ENCODE measurements at places on chromosomes 3 and 15.

DNA sequence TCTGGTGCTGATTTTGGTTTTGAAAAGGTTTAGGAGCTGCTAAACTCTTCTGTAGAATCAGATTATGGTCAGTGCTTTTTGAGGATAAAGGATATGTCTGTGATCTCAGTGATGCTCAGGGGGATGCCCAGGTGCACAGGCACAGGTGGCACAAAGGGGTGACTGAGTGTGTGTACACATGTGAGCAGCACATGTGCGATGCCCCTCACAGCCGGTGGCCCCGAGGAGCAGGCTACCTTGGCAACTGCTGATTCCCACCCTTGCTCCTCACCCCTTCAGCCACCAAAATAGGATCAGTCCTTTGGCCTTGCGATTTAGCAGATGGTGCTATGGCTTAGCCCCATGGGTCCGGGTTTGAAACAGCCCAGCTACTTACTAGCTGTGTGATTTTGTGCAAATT is 51.1 kb downstream of the POMGNT2 start:
- no peak for DNase-seq

GRCh38 chr3:131962982-131963381 is 71.8 kb downstream of the CPNE4 start:
- no peak for DNase-seq

GRCh38 chr3:100463002-100463401 is 29.4 kb upstream of the TMEM45A start:
- peak; percentile 86 for DNase-seq

- peak; percentile 76 for DNase-seq
Measured at GRCh38 chr3:157502916-157503595, at the start of gene VEPH1. VEPH1 (minus strand) TSS chr3:157503416; CDS start chr3:157495349, 8,067 bp downstream.

- no peak for DNase-seq
Measured at GRCh38 chr15:64349375-64349774, 6.6 kb downstream of the CSNK1G1 start.

- no peak for DNase-seq
Measured at GRCh38 chr3:106381286-106381938, 512.6 kb upstream of the CBLB start.

- peak; percentile 27 for DNase-seq
Measured at GRCh38 chr15:39892418-39892817, 27.6 kb downstream of the GPR176 start.

GRCh38 chr3:13526626-13526949 is 22.3 kb upstream of the FBLN2 start:
- DNase-seq: no peak

DNA sequence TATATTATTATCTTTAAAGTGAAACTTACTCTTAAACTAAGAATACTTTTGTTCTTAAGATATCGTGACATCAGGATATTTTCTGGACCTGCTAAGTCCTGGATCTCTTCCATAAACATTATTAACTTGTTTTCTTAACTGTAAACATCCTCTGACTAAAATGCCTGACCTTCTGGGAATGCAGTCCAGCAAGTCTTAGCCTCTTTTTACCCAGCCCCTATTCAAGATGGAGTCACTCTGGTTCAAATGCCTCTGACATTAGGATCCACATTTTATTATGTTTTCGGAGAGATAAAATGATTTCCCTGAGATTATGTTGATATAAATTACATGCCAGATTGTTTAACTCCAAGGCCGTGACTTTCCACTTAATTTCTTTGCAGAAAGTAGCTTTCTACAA is 37.6 kb downstream of the OSTN start:
- peak; percentile 79 for DNase-seq

DNA sequence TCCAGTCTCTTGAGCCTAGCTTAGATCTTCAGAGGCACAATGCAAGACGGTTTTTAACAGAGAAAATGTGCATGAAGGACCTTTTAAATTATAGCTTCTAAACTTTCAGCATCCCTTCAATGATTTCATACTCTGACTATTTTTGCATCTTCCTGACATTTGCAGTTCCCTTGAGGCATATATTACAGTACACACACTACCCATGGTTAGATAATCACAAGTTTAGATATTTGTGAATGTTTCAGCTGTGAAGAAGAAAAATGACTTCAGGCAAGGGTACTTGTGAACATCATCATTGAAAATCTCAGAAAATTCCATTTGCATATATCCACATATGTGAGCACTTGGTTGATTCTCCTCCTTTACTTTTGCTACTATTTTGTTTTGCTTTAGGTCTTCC is 341.5 kb downstream of the ROBO2 start:
- DNase-seq: no peak

DNA sequence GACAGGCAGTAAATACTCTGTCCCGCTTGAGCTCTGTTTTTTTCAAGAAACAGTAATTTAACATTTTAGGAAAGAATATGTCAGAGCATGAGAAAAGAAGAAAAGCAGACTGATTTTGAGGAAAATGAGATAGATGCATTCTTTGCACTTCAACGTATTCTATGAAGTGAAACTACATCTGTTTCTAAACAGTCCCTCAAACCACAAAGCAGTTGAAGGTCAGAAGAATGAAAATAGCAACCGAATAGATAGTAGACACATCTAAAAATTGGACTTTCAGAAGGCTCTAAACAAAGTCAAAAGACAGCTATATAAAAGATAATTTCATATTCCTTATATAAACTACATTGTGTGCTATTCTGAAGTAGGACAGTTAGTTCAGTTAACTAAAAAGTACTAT is 172.6 kb upstream of the LRRC3B start:
- DNase-seq: no peak

DNA sequence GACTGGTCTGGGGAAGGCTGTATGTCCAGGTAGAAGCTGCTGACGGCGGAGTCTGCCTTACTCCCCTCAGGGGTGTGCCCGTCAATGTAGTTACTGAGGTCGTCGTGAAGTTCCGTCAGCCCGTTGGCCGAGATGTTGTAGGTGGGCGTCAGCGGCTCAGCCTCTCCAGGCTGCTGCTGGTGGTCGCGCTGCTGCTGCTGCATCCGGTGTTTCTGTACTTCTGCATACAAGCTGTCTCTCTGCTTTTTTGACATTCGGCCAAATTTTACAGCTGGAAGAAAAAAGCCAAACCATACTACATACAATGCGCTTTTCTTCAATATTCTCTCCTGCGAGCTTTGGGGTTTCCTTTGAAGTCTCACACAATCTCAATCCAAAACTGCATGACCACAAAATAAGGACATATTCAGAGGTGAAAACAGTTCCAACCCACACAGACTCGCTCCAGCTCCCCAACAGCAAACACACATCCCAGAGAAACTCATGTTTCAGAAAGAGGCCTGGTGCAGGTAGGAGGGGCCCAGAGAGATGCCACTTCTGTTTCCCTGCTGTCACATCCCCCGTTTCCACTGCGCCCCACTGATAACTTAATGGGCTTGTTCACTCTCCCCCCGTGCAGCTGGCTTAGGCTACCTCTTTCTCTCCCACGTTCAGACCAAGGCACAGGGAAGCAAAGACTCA is 32.5 kb upstream of the ICE2 start:
- DNase-seq: no peak

- peak; percentile 27 for DNase-seq
Measured at GRCh38 chr3:140424211-140424610, 253.7 kb upstream of the TRIM42 start.

DNA sequence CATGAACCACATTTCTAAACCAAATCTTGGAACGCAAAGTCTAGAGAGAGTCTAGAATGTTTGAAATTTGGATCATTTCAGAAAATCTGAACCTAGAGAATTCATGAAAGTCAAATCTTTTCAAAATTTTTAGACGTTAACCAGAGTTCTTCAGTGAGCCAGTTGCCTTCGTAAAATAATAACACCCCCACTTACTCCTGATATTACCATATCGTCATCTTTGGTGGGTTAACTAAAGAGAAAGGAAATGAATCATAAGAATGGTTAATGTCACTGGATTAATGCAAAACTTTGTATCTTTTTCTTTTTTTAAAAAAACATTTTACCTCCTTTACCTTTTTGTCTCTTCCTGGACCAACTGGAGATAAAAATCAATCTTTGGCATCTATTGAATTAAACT is 1.2 kb upstream of the ZBED2 start:
- DNase-seq: no peak

GRCh38 chr15:31403606-31404005 is 77.0 kb downstream of the KLF13 start:
- peak; percentile 94 for DNase-seq

GRCh38 chr3:4356546-4357410 is 53.6 kb downstream of the SETMAR start:
- no peak for DNase-seq

- DNase-seq: no peak
Measured at GRCh38 chr3:156507285-156507684, 47.6 kb downstream of the SSR3 start.

- DNase-seq: no peak
Measured at GRCh38 chr15:67143646-67144045, 78.2 kb downstream of the SMAD3 start.

- DNase-seq: no peak
Measured at GRCh38 chr3:99823723-99824711, 6.4 kb downstream of the CMSS1 start.

GRCh38 chr3:106058475-106058874 is 189.7 kb upstream of the CBLB start:
- peak; percentile 21 for DNase-seq

- peak; percentile 77 for DNase-seq
Measured at GRCh38 chr3:41711651-41712050, 250.3 kb downstream of the ULK4 start.

DNA sequence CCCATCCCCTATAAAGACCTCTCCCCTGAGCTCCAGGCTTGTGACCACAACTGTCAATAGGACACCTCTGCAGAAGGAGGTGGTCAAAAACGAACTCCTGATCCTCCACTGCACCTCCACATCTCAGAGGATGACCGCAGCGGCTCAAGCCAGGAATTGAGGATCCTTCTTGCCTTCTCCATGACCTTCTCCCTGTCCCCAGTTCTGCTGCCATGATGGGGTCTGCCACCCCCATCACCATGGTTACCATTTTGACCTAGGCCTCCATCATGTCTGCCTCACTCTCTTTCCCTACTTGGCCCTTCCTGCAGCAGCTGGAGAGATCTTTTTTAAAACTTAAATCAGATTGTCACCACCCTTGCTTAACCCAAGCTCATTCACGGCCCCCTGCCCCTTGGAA is 81.3 kb upstream of the LINGO1 start:
- no peak for DNase-seq

GRCh38 chr3:9119331-9119730 is 130.1 kb downstream of the SRGAP3 start:
- DNase-seq: no peak

DNA sequence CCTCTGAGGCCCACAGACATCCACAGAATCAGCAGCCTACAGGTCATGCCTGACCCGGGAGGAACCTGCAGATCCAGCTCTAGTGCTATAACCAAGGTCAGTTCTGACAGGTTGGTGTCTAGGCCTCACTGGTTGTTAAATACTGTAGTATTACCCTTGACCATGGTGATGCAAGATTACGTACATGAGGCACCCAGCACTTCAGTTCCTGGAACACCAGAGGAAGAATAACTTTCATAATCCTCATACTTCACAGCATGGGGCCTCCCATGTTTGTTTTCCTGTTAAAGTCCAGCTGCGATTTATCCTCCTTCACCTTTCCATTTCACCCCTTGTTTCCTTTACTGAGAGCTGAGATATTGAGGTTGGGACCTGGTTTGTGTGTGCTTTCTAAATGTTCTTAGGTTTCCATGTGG is 34.4 kb upstream of the GLCE start:
- DNase-seq: peak; percentile 94

- DNase-seq: peak; percentile 3
Measured at GRCh38 chr3:36381311-36381956, 1.1 kb downstream of the STAC start.

GRCh38 chr3:53694666-53695323 is 151.4 kb downstream of the CHDH start:
- DNase-seq: no peak

GRCh38 chr3:98884675-98885371 is 16.7 kb downstream of the DCBLD2 start:
- DNase-seq: peak; percentile 78

DNA sequence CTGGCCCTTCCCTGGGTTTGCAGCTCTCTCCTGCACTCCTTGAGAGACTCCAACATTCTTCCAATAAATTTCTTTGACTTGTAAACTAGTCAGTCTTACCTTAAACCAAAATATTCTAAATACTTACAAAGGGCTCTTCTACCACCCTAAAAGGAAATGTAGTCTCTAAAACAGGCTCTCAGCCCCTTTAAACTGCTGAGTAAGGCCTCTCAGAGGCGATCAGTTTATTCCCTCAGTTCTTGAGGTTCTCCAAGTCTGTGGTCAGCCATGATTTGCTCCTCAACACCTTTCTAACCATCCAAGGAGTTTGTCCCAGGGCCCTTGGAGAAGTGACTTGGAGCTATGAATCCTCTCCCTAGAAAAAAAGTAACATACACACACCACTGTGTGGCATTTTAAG is 64.8 kb downstream of the WHAMM start:
- DNase-seq: no peak

Measured in cardiac fibroblast (primary cell).